Mucosa of gallbladder (tissue), 1 donor: ENCODE measurements at places on chromosomes 6 and 20. TPM values are rescaled to one million over a fixed set of nuclear protein-coding genes. Genes with fewer than 3 reads are reported as not detected.

DNA sequence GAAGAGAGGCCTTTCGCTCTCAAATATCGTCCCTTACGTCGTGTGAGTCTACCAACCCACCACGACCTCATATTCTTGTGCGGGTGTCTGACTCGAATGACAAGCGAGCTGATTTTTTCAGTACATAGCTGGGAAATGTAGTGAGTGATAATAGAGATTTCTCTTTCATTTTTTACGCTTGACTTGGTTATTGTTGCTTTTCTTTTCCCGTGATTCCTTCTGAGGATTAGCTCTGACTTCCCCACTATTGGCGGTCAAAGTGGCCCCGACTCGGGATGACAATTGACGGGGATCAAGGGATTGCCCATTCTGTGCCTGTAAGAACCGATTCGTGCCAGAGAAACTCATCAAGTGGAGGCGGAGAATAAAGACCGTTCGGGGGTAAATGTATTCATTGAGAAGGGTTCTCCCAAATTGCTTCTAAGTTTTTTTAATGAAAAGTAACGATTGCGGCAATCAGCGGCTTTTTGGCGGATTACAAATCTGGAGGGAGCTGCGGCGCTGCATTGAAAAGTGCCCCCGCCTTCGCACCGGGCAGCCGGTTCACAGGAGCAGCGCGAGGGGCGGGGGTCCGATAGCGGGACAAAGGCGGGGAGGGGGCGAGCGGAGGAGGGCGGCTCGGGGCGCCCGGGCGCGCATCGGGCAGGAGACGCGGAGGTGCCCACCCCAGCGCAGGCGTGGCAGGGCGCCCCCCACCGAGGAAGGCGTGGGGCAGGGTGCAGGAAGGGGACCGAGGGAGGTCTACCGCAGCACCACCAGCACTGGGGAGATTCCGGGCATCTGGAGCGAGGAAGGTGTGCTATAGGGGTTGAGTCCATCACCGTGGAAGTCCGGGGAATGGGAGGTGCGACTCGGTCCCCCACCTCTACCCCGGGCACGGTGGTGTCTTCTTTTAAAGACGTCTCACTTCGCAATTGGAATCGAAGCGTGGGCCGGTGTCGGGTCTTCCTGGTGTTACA lies 44.5 kb upstream of the OSTM1 start:
- no peak for DNase-seq

- DNase-seq: no peak
Observed at GRCh38 chr20:59661153-59661552, 56.8 kb downstream of the PHACTR3 start.

GRCh38 chr20:32965581-32966373 lies 38.5 kb downstream of the SUN5 start:
- DNase-seq: peak; percentile 8

- DNase-seq: no peak
Observed at GRCh38 chr6:36099869-36100483, 30.3 kb upstream of the MAPK13 start.

Gene RAET1L
- not detected for total RNA-seq

DNA sequence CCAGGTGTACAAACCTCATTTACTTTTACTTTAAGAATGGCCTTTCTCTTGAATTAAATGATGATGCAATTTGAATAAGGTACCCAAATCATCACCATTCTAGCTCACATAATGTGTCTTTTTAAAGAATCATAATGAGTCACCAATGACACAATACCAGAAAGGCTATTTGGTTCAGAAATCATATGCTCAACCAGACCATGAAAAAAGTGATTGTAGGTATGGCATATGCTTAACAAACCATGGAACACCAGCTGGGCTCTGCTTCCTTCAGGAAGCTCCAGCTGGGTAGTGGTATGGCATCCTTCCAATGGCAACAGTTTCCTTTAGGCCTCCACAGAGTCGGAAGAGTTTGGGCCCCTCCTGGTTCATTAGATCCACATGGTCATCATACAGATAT lies 128.2 kb downstream of the FRK start:
- DNase-seq: no peak
